Progenitor cell of endocrine pancreas (in vitro differentiated cells): ENCODE measurements at places on chromosomes 6 and 20. TPM values are rescaled to one million over a fixed set of nuclear protein-coding genes. Genes with fewer than 3 reads are reported as not detected.

FOXC1 gene
- 0.46 and 1.1 TPM in 2 replicates for total RNA-seq

TPD52L2 gene
- 85.0 and 88.1 TPM in 2 replicates for total RNA-seq

C6orf15 gene
- not detected in 2 replicates for total RNA-seq

PTGIS gene
- total RNA-seq = 18.4 and 19.3 TPM in 2 replicates

AIF1 gene
- total RNA-seq = 1.7 and 3.1 TPM in 2 replicates

NTSR1 gene
- 0.13 TPM in 1 of 2 replicates, not detected in the other for total RNA-seq

PKHD1 gene
- total RNA-seq = 1.3 and 1.4 TPM in 2 replicates

SLC17A2 gene
- not detected in 2 replicates for total RNA-seq

GRM1 gene
- total RNA-seq = 0.40 and 0.41 TPM in 2 replicates

MOG gene
- not detected in 2 replicates for total RNA-seq

SMLR1 gene
- total RNA-seq = 0.79 and 0.91 TPM in 2 replicates

DYNLRB1 gene
- total RNA-seq = 185 and 208 TPM in 2 replicates
